ENCODE measurements at places on chromosomes 12 and 14. TPM values are rescaled to one million over a fixed set of nuclear protein-coding genes. Genes with fewer than 3 reads are reported as not detected.

DNA sequence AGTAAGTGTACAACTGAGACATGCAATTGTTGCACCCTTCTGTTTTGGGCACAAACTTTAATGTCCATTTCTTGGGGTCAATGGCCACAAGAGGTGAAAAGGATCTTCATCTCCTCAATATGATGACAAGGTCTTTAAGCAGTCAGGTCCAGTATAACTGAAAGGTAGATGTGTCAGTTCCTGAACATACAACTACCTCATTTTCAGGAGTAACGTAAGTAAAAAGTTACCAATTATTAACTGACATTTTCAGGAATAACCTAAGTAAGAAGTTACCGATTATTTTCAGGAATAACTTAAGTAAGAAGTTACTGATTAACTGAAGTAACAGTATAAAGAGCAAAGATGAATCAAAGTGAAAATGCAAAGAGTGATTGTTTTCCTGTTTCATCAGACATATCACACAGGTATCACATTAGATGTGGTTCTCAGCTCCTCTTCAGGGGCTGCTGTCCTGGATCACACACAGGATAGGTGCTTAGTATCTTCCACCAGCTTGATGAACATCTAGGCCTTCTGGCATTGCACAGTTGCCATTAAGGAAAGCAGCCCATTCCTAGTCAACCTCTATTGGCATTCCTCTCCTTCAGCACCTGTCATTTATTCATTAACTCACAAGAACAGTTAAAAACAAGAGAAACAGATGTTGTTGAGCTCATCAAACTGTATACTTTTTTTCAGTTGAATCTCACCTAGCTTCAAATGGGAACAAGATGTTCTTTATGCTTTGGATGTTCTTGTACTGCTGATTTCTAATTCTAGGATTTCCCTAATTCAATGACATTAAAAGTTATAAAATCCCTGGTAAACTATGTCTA, 200.0 kb downstream of the FOXG1 start:
- no peaks in the 10 kb centered on the region for H3K36me3 ChIP-seq
- no peak overlapping the region for H3K27ac ChIP-seq
- DNase-seq = no peak
- H3K4me3 ChIP-seq = no peak overlapping the region
- H3K4me1 ChIP-seq = no peaks in the 10 kb centered on the region

GRCh38 chr14:94491511-94491910, 15.5 kb upstream of the SERPINA9 start:
- H3K27ac ChIP-seq = no peak overlapping the region
- DNase-seq = no peak
- no peaks in the 10 kb centered on the region for H3K36me3 ChIP-seq
- no peak overlapping the region for H3K4me3 ChIP-seq

- H3K27me3 ChIP-seq = no peaks in the 10 kb centered on the region
- no peak overlapping the region for H3K27ac ChIP-seq
- H3K4me1 ChIP-seq = no peaks in the 10 kb centered on the region
- H3K4me3 ChIP-seq = no peak overlapping the region
- peak; percentile 57 for DNase-seq
These were observed 37.3 kb upstream of the E2F7 start for GRCh38 chr12:77102691-77103090.

GRCh38 chr14:76514213-76514998, 138.5 kb downstream of the ESRRB start:
- H3K36me3 ChIP-seq = no peaks in the 10 kb centered on the region
- H3K4me1 ChIP-seq = peaks cover 51% of the 10 kb centered on the region
- H3K27me3 ChIP-seq = no peaks in the 10 kb centered on the region
- H3K27ac ChIP-seq = peak overlapping the region; percentile 64
- peak; percentile 89 for DNase-seq

SOCS2 gene
- total RNA-seq = 1.6 TPM

All from A673 (cell line).